ENCODE measurements at places on chromosomes 5 and 9. TPM values are rescaled to one million over a fixed set of nuclear protein-coding genes. Genes with fewer than 3 reads are reported as not detected.

DNA sequence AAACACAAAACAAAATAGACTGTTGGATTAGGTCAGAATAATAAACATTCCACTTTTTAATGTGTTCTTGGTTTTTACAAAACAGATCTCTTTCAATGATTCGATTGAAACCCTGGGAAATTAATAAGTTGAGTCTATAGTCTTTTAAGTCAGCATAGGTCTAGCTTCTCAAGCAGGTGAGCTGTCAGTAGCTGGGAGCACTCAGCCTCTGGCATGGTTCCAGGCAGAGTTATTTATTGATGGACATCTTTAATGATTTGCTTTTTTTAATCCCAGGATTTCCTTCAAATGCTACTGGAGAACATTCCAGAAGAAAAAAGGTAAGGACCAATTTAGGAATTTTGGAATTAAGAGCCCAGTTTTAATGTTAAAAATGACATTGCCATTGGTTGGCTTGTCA is 241.0 kb downstream of the AOPEP start:
- DNase-seq, result no peak
- H3K36me3 ChIP-seq, result peaks cover 4% of the 10 kb centered on the region
- H3K4me1 ChIP-seq, result no peaks in the 10 kb centered on the region
- H3K27me3 ChIP-seq, result no peaks in the 10 kb centered on the region

DNA sequence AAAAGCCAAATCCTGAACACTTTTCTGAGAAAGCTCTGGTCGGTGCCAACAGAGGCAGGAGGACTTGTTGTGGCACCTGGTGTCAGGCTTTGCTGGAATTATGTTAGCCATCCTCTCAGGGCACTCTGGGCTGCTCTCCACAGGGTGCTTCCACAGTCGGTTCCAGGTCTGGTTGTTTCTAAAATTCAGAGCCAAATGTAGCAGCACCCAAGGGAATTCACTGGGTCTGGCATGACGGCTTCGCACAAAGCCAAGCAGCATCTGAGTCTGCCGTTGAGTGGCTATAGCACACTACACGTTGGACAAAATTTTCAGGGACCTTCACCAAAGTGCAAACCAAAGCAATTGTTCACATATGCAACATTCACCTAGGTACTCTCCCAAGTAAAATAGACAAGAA is 110.2 kb downstream of the PJA2 start:
- no peaks in the 10 kb centered on the region for H3K4me1 ChIP-seq
- peaks cover 4% of the 10 kb centered on the region for H3K36me3 ChIP-seq
- no peak overlapping the region for H3K4me3 ChIP-seq
- DNase-seq, result no peak
- H3K27me3 ChIP-seq, result no peaks in the 10 kb centered on the region
- H3K27ac ChIP-seq, result no peak overlapping the region

DNA sequence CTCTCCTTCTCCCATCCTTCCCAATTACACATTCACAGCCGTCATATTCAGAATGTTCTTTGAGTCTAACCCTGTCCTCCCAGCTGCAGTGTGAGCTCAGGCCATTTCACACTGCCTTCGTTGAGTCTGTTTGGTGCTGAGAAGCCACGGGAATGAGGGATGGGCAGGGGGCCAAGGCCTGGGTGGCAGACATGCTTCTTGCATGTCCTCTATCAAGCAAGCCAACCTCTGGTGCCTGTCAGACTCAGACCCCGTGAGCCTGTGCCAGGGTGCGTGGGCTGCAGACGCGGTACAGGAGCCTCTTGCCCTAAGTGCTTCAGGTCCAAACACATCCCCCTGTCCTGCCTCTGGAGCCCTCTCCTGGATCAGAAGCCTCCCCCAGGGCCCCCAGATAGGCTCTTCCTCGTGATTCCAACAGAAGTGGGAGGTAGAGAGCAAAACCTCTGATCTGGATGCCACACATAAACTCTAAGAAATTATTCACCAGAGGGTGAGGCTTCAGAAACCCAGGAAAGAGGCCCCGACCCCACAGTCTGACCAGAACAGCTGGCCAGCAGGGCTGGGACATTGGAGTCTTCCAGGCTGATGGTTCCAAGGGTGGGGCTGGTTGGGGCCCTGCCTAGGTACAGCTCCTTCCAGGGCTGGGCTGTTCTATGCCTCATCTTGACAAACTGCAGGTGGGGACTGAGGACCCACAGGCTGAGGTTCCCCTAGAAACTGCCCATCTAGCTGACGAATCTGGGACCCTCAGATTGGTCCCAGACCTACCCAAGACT is 46.7 kb upstream of the CDKN2AIPNL start:
- H3K27me3 ChIP-seq, result no peaks in the 10 kb centered on the region
- no peaks in the 10 kb centered on the region for H3K36me3 ChIP-seq
- H3K27ac ChIP-seq, result no peak overlapping the region
- H3K4me1 ChIP-seq, result no peaks in the 10 kb centered on the region
- no peak for DNase-seq

DNA sequence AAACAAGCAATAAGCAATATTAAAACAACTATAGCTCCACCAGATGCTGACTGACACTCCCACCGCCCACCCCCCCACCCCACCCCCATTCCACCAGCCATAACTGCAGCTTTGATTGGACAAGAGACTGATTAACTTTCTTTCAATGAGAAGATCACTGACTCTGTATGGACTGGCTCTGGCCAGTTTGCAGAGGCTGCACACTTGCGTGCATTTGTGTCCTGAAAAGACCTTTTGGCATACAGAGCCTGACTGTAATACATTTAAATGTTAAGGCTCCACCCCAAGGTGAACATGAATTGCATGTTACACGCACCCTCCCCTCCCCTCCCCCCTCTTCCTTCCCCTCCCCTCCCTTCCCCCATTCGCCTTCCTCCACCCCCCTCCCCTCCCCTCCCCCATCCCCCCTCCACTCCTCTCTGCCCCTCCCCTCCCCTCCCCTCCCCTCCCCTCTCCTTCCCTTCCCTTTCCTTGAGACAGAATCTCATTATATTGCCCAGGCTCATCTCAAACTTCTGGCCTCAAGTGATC is 31.1 kb downstream of the FGD3 start:
- DNase-seq, result peak; percentile 14
- peaks cover 68% of the 10 kb centered on the region for H3K36me3 ChIP-seq
- H3K27me3 ChIP-seq, result no peaks in the 10 kb centered on the region
- peak overlapping the region; percentile 92 for H3K27ac ChIP-seq
- H3K4me3 ChIP-seq, result no peak overlapping the region

DNA sequence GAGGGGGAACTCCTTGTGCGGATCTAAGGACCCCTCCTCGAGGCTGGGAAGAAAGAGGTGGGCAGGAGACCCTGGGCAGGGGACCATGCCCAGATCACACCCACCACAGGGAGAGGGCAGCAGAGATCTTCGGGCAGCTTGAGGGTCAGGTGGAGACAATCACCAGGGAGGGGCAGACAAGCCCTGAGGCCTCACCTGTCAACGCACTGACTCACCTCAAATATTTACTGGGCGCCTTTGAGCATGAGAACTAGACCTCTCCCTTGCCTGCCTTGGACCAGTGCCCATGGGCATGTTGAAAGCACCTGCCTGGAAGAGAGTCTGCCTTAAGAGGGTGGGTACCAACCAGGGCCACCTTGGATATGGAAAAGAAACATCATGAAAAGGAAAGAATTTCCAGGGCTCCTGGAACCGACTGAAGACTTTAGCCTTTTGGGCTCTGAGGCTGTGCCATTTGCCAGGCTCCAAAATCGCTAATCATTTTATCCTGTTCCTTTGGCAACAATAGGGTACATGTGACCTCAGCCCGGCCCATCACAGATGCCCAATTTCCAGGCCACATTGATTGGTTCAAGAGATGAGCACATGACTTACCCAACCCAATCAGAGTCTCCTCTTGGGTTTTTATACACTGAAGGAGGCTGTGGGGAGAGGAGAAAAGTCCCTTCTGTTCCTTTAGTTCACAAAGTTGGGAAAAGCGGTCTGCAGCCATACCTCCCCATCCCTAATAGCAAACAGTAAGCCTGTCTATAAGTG is 10.4 kb upstream of the SPINK4 start:
- H3K27ac ChIP-seq, result no peak overlapping the region
- H3K36me3 ChIP-seq, result no peaks in the 10 kb centered on the region
- H3K4me3 ChIP-seq, result no peak overlapping the region
- DNase-seq, result no peak

DNA sequence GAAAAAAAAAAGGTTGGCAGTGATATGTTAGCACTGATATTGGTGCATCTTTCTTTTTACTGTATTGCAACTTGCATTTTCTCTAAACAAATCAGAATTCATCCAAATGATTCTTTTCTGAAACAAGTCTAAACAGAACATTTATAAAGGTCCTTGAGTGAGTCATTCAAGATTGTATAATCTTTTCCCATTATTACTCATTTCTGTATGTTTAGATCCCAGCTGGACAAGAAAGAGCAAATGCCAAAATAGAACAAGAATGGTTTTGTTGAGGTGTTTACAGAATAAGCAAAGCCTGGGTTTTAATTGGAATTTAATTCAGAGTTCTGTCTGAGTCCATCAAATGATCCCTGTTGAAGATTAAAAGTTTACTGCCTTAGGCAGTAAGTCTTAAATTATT is 112.3 kb downstream of the VCAN start:
- H3K4me1 ChIP-seq, result no peaks in the 10 kb centered on the region
- H3K27ac ChIP-seq, result no peak overlapping the region
- DNase-seq, result no peak
- H3K4me3 ChIP-seq, result no peak overlapping the region
- H3K27me3 ChIP-seq, result peaks cover 6% of the 10 kb centered on the region

GRCh38 chr5:97549496-97549895 is 366.4 kb upstream of the RIOK2 start:
- DNase-seq, result no peak
- no peaks in the 10 kb centered on the region for H3K36me3 ChIP-seq
- peaks cover 15% of the 10 kb centered on the region for H3K4me1 ChIP-seq
- H3K27ac ChIP-seq, result no peak overlapping the region
- H3K4me3 ChIP-seq, result no peak overlapping the region

- H3K36me3 ChIP-seq, result no peaks in the 10 kb centered on the region
- no peak overlapping the region for H3K4me3 ChIP-seq
- no peak for DNase-seq
- peaks cover 3% of the 10 kb centered on the region for H3K27me3 ChIP-seq
- no peak overlapping the region for H3K27ac ChIP-seq
Measured at GRCh38 chr5:82332886-82333615, 54.9 kb upstream of the RPS23 start.

DNA sequence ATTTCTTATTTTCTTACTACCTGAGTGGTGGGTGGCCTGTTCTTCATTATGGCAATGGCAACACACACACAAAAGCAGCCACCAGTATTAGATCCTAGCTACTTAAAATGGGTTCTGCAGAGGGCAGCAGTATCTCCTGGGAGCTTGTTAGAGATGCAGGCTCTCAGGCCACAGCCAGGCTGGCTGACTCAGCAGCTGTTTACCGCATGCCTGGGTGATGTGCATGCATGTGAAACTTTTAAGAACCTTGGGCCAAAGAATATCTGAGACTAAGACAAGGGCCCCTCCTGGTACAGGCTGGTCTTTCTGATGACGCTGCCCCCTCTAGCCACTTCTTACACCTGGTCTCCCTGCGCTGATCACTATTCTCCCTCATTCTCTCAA is 399.0 kb downstream of the MED10 start:
- H3K27ac ChIP-seq, result no peak overlapping the region
- H3K4me1 ChIP-seq, result no peaks in the 10 kb centered on the region
- no peaks in the 10 kb centered on the region for H3K36me3 ChIP-seq
- H3K4me3 ChIP-seq, result no peak overlapping the region
- H3K27me3 ChIP-seq, result peaks cover 2% of the 10 kb centered on the region
- DNase-seq, result no peak

DNA sequence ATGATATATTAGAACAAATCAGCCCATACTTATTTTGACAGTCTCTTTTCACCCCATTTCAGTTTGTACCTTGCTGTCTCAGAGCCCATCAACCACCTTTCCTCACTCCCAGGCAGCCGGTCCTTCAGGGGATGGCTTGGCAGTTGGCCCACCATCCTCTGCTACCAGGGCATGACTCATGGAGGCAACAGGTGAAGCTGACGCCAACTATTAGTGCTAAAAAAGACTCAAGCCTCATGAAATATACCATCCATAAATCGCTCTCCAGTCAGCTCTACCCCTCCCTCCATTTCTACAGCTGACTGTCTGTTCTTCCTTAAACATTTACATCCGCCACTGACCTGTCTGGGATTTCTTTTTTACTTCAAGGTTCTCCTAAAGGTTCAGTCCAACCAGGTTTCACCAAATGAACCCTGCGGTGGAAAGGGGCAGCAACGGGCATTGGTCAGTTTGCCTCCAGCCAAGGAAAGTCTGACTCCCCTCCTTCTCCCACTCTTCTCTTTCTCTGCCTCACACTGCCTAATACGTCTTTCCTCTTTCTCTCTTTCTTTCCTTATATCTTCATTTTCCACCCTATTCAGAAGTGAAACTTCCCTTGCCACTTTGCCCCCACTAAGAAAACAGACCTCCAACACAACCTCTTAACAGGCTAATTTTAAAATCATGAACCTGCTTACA is 439.1 kb downstream of the RAB3C start:
- H3K4me3 ChIP-seq, result peak overlapping the region; percentile 1
- DNase-seq, result no peak
- peaks cover 74% of the 10 kb centered on the region for H3K36me3 ChIP-seq
- peaks cover 75% of the 10 kb centered on the region for H3K4me1 ChIP-seq

- H3K4me1 ChIP-seq, result peaks cover 3% of the 10 kb centered on the region
- no peaks in the 10 kb centered on the region for H3K36me3 ChIP-seq
- no peak for DNase-seq
- H3K4me3 ChIP-seq, result no peak overlapping the region
- H3K27me3 ChIP-seq, result peaks cover 2% of the 10 kb centered on the region
- H3K27ac ChIP-seq, result no peak overlapping the region
Measured at GRCh38 chr9:88258601-88259000, 120.3 kb upstream of the SPATA31C2 start.

GRCh38 chr5:111972080-111972479 is 215.1 kb upstream of the NREP start:
- H3K4me3 ChIP-seq, result no peak overlapping the region
- DNase-seq, result no peak
- no peaks in the 10 kb centered on the region for H3K4me1 ChIP-seq

DNA sequence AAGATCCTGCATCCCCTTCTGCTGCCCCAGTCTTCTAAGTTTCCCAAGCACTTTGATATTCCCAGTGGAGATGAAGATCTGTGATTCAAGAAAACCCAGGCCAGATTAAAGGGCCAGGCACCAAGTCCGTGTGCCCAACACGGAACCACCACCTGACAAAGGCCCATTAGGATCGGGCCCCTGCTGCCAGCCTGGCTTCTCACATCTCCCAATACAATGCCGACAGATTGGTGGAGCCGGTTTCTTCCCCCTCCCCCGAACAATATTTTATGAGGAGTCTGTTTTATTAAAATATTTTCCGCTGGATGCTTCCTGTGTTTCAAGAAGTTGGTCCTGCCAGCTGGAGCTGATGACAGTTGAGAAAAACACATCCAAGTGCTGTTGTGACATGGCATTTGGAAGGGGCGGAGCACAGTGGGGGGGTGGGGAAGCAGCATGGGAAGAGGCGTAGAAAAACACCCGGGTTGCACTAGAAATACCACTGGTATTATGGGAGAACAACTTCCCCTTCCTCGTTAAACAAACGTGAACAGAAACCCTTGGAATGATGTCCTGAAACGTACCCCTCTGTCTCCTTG is 45.0 kb downstream of the CRB2 start:
- no peaks in the 10 kb centered on the region for H3K4me1 ChIP-seq
- no peak for DNase-seq
- H3K36me3 ChIP-seq, result no peaks in the 10 kb centered on the region
- H3K27ac ChIP-seq, result no peak overlapping the region

- H3K4me3 ChIP-seq, result no peak overlapping the region
- peak overlapping the region; percentile 47 for H3K27ac ChIP-seq
- H3K36me3 ChIP-seq, result peaks cover 16% of the 10 kb centered on the region
- peaks cover 33% of the 10 kb centered on the region for H3K4me1 ChIP-seq
- no peak for DNase-seq
Measured at GRCh38 chr5:143213231-143213850, 190.1 kb downstream of the NR3C1 start.

Gene PCDHB14
- total RNA-seq, result not detected

Gene ARID3C
- total RNA-seq, result 0.66 TPM

Gene WDR38
- not detected for total RNA-seq

Gene BAAT
- 0.07 TPM for total RNA-seq
